ENCODE measurements at places on chromosomes 7 and 10.

GRCh38 chr10:70135684-70136083 is 3.1 kb upstream of the AIFM2 start:
- no peak for DNase-seq

DNA sequence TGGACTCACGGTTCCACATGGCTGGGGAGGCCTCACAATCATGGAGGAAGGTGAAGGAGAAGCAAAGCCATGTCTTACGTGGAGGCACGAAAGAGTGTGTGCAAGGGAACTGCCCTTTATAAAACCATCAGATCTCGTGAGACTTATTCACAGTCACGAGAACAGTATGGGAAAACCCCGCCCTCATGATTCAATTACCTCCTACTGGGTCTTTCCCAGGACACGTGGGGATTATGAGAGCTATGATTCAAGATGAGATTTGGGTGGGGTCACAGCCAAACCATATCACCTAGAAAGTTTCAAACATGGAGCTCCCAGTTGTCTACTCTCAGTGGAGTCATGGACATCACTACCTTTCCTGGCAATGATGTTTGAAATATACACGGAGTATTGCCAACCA is 49.6 kb downstream of the CYCS start:
- peak; percentile 53 for DNase-seq

- DNase-seq: no peak
Measured at GRCh38 chr10:11478807-11479206, 132.6 kb downstream of the USP6NL start.

DNA sequence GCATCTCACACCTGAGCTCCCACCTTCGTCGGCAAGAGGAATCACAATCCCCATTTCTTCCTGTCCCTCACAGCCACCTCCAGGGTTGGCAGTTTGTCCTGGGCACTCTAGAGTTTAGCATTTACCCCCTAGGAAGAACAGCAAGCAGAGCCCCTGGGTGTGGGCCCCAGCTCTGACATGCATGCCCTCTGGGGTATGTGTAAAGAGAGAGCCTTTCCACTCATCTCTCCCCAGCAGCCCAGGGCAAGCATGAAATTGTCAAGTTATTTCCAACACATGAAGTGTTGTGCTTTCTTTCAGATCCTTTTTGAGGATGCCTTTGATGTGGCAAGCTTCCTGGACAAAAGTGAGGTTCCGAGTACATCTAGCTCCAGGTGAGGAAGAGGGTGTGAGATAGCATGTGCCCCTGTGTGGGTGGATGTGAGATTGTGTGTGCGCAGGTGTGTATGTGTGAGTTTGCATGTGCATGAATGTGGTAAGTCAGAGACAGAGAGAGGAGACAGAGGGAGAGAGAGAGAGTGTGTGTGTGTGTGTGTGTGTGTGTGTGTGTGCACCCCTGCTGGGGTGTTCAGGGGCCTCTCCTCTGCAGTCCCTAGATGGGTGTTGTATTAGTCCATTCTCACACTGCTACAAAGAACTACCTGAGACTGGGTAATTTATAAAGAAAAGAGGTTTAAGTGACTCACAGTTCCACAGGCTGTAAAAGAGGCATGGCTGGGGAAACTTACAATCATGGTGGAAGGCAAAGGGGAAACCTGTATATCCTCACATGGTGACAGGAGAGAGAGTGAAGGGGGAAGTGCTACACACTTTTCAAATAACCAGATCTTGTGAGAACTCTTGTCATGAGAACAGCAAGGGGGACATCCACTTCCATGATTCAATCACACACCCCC is 18.1 kb downstream of the STRA8 start:
- DNase-seq: no peak

DNA sequence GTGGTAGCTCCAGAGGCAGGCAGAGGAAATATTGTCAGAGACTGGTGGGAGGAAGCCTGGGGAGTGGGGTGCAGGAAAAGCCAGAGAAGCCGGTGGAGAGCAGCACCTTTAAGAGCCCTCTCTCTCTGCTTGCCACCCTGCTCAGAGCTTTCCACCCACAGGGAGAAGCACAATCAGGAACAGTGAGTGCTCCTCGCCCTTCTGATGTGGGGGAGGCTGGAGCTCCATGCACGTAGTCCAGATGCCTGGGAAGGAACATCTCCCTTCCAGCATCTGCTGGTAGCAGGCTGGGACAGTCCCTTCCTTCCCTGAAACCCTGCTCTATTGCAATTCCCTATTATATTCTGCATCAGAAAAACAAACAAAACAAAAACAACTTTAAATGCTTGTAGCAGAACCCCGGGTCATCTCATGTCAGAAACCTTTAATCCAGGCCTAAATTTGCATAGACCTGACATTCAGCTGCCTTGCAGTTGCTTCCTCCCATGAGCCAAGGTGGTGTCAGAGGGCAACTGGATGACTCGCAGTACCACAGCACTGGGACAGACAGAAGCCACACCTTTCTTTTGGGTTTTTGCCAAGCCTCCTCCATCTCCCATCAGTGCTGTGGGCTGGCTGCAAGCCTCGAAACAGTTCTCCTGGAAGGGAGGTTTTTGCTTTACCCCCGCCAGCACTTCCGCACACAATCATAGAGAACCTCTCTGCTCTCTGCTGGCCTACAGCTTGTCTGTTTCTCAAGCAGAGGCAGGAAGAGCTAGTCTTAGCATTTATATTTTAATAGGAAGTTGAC is 13.1 kb downstream of the AVPI1 start:
- peak; percentile 23 for DNase-seq

DNA sequence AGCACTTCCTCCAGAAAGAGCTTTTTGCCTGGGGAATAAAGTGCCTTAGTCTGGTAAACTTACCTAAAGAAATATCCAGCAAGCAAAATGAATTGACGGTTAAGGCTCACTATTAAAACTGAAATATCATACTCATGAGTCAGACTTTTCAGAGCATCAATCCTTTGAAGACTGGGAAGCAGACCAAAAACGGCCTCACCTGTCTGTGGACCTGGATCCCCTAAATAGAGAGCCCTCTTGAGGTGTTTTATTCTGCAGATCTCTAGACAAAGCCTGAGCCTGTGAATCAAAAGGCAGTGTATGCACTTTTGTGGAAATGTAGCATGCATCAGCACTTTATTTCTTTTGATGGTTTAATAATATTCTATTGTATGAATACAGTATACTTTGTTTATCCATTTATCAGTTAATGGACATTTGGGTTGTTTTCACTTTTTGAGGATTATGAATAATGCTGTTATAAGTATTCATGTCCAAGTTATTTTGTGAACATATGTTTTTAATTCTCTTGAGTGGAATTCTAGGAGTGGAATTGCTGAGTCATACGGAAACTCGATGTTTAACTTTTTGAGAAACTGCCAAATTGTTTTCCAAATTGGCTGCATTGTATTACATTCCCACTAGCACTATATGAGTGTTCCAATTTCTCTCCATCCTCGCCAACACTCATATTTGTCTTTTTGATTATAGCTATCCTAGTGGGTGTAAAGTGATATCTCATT is 449.0 kb upstream of the IGFBP3 start:
- DNase-seq: no peak

- no peak for DNase-seq
Measured at GRCh38 chr10:119659951-119660350, 8.8 kb downstream of the BAG3 start.

DNA sequence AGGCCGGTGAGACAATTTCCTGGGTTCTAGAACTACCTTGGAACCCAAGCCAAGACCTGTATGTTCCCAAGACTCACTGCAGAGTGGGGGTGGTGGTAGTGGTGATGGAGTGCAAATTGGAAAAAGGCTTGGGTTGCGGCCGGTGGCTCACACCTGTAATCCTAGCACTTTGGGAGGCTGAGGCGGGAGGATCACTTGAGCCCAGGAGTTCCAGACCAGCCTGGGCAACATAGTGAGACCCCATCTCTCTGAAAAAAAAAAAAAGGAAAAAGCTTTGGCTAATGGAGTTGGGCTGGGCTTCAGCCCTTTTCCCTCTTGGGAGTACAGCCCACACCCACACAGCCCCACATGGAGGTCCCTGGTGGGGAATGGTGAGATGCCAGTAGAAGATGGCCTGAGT is 4.1 kb downstream of the AP4M1 start:
- no peak for DNase-seq

DNA sequence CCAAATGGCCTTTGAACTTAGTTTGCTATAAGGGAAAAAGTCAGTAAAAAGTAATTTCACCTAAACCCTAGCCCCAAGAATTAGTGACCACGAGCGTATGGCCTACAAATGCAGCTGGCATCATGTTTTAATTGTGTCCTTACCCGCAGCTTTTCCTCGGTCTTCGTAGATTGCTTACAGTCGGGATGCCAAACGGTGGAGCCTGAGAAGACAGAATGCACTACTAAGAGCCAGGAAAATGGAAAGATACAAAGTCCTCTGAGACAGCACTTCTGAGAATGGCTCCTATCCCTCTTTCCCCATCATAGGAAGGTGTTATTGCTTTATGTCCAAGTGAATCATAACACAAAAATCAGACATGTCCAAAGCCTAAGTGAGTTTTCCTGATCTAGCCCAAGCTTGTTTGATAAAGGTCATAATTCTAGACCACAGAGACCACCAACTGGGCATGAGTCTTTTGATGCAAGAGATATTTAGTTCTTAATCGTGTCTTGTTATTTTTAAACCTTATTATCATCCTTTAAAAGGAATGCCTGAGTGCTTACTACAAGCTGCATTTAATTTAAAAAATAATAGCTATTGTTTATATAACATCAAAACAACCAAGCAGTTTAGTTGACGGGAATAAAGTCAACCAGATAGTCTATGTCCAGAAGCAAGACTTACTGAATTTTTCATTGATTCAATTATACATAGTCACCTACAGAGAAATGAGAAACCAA is 83.7 kb upstream of the AFAP1L2 start:
- DNase-seq: no peak

- no peak for DNase-seq
Measured at GRCh38 chr7:711093-711921, 15.2 kb upstream of the DNAAF5 start.

GRCh38 chr10:97412891-97413304 is 11.8 kb upstream of the RRP12 start:
- DNase-seq: peak; percentile 81

DNA sequence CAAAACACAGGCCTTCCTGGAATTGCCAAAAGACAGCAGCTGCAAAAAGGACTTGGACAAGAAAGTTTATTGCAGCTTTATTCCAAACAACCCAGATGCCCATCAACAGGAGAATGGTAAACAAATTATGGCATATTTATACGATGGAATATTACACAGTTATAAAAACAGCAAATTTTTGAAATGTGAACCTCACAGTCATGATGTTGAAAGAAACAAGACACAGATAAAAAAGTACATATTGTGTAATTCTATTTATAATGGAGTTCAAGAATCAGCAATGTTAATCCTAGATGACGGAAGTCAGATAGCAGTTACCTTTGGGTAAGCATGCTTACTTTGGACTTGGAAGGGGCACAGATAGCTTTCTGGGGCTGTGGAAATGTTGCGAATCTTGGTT is 44.4 kb downstream of the SYPL1 start:
- DNase-seq: no peak

DNA sequence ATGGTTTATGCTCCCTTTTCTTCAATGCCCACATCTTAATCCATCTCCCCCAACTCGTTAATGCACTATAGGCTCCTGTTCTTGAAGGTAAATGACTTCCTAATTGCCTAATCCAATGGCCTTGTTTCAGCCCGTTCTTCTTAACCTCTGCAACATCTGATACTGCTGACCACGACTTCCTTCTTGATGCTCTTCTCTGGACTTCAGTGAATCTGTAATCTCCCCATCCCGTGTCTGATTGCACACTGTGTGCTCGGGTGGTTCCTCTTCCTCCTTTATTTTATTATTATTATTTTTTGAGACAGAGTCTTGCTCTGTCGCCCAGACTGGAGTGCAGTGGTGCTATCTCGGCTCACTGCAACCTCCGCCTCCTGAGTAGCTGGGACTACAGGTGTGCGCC is 58.9 kb downstream of the HIPK2 start:
- DNase-seq: no peak

DNA sequence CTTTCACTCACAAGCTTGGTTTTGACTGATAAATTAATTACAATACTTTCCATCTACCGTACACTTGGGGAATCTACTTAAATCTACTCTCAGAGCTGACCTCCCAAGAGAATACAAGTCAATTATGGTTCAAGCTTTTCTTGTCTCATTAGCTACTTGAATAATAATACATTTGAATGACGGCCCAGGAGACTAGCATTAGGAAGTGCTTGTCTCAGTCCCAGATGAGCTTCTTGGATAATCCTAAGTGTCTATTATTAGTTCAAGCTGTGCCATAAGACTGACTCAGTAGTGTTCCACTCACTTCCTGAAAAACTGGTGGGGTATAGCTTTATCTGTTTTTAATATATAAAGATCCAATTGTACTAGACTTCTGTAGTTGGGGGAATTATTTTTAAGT is 100.2 kb downstream of the GNAT3 start:
- no peak for DNase-seq

GRCh38 chr10:129411772-129412171 is 55.3 kb upstream of the MGMT start:
- DNase-seq: no peak

DNA sequence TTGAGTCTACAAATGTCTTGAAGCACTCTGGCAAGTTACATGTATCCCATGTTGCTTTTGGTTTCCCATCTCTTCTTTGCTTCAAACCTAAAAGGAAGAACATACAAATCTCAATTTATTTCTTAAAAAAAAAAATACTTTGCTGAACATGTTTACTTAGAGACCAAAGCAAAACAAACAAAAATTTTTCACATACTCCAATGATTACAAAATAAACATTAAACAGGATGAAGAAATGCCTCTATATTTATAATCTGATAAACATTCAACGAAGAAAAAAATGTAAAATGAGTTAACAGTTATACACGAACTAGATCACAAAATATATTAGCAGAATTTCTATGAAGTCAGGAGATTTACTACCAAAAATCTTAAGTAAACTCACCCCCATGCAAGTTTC is 31.3 kb downstream of the FAM204A start:
- DNase-seq: no peak

- peak; percentile 67 for DNase-seq
Measured at GRCh38 chr7:37065779-37066271, 341.5 kb upstream of the AOAH start.

GRCh38 chr10:91883549-91884444 is 25.5 kb downstream of the FGFBP3 start:
- no peak for DNase-seq
